ENCODE measurements at places on chromosomes 7 and 10.

DNA sequence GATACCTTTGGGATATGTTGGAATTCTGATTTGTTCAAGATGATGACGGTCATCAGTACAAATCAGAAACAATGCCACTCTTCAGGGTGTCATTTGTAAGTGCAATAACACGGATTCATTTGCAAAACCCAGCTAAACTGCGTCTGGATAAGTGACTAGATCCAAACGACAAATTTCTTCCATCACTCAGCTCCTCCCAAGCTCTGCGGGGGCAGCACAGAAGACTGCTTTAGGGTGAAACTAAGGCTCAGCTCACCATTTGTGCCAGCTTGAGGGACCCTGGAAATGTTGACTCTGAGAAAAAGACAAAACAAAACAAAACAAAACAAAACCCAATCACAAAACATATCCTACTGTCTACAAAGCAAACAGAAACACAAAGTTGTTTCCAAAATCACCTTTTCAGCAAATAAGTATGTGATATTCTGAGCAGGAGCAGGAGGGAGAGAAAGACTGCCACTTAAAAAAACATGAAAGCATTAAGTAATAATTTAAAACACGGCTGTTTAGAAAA, 8.0 kb downstream of the EVX1 start:
- DNase-seq: no peak

DNA sequence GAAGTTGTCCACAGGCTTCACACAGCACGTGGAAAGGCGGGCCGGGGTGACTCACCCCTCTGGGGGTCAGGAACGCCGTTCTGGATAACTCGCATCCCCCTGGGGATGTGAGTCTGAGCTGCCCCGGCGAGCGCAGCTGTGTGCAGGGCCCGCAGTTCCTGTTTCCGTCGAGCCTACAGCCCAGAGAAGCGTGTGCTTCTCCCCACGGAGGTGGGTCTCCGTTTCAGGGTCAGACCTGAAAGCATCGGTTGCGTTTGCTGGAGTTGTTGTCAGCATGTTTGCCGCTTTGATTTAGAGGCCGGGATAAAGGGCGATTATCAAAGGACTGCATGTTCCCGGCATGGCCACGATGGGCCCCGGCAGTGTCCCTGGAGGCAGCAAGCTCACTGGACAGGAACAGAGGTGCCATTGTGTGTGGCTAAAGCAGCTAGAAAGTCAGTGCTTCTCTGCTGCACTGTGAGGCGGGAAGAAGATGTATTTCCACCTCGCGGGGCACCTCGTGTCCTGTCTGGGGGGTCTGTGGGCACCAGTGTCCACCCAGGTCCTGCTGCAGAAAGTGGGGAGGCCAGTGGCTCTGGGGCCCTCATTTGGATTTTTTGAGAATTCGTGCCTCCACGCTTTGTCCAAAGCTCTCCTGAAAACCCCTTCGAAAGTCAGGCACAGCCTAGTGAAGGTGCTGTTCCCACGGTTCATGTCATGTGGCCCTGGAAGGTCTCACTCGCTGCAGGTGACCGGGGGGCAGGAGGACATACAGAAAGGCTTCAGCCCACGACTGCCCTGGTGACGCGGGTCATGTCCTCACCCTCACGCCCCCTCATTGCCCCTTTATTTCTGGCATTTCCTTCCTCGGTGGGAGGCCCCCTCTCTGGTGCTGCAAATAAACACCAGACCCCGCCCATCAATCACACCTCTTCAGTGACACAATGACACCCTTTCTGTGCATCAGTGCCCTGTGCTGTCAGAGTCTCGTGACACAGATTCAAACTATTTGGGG, 27.4 kb upstream of the GDI2 start:
- no peak for DNase-seq

GRCh38 chr7:24713039-24713793, 44.0 kb downstream of the GSDME start:
- DNase-seq: no peak

- no peak for DNase-seq
Observed at GRCh38 chr7:45036796-45037195, 36.8 kb downstream of the CCM2 start.

- DNase-seq: no peak
Observed at GRCh38 chr7:131047651-131048304, 279.9 kb upstream of the MKLN1 start.

- no peak for DNase-seq
Observed at GRCh38 chr10:22159180-22159579, 58.6 kb downstream of the EBLN1 start.

- DNase-seq: no peak
Observed at GRCh38 chr7:132149436-132150304, 426.6 kb downstream of the PLXNA4 start.

DNA sequence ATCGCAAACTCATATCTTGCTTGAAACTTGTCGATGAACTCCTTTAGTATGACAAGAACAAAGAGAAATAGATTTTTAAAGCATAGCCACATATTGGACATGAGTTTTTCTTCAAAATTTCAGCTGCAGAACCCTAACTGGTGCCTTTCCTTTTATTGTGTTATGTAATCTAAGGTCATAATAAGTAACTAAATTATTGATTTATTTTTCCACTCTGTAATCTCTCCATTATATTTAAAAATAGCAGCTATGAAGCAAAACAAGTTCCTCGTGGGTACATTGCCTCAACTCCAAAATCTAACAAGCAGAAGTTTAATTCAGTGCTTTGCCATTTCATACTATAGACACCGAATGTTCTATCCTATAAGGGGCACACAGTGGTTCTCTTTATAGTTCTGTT, 159.2 kb upstream of the PRSS1 start:
- DNase-seq: no peak

GRCh38 chr10:34885898-34886297, 70.8 kb upstream of the PARD3 start:
- no peak for DNase-seq

- DNase-seq: no peak
Observed at GRCh38 chr10:117805139-117805538, 241.6 kb downstream of the RAB11FIP2 start.

GRCh38 chr10:6674291-6674690, 94.2 kb upstream of the PRKCQ start:
- no peak for DNase-seq

GRCh38 chr7:71133856-71134255, 1.9 kb downstream of the GALNT17 start:
- DNase-seq: no peak

DNA sequence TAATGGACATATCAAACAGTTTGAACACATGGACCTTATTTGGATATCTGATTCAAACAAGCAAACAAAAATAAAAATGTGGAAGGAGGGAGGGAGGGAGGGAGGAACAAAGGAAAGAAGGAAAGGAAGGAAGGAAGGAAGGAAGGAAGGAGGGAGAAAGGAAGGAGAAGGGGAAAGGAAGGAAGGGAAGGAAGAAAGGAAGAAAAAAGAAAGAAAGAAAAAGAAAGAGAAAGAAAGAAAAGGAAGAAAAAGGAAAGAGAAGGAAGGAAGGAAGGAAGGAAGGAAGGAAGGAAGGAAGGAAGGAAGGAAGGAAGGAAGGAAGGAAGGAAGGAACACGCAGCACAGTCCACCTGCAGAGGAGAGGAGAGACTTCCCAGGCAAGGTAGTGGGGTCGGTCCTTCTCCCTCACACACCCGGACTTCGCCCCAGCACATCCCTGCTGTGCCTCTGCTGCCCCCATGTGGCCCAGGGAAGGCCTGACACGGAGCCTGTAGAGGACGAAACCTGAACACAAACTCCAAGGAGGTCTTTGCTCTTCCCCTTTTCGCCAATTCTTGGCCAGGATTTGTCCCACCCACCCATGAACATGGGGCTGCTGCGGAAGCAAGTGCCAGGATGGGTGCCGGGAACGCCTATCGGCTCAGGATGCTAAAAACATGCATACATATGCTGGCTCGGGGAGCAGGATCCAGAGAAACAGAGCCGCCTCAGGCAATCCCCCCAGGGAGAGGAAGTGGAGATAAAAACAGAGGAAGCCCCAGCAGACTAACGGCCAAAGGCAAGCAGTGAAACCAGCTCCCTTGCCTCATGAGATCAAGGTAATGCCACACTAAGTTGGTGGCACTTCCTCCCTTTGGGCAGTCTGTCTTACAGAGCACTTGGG, 52.3 kb upstream of the DGKI start:
- DNase-seq: peak; percentile 75

GRCh38 chr10:6610647-6611046, 30.6 kb upstream of the PRKCQ start:
- DNase-seq: peak; percentile 25
